Cerebellar nuclear complex (tissue), 1 donor: ENCODE measurements at places on chromosomes 7 and 10.

GRCh38 chr7:3605222-3605621 lies 304.2 kb downstream of the SDK1 start:
- no peak for DNase-seq

DNA sequence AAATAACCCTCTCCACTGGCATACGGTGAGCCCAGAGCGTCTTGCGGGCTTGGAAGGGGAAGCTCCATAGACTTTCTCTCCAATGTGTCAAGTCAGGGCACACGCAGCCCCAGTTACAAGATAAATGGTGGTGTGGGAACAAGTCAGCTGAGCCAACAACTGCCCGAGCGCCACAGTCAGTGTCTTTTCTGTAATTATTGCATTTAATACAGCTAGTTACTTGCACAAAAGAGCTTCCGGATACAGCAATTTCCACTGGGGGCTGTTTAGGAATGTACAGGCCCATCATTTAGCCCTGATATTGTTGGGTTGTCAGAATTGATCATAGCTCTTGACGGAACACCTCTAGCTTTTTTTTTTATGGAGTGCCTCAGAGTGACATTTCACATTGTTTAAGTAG lies 193.5 kb upstream of the SP8 start:
- no peak for DNase-seq

GRCh38 chr10:123011987-123012386 lies 3.2 kb downstream of the ACADSB start:
- DNase-seq, result no peak

GRCh38 chr7:155820788-155821187 lies 8.5 kb upstream of the SHH start:
- no peak for DNase-seq

DNA sequence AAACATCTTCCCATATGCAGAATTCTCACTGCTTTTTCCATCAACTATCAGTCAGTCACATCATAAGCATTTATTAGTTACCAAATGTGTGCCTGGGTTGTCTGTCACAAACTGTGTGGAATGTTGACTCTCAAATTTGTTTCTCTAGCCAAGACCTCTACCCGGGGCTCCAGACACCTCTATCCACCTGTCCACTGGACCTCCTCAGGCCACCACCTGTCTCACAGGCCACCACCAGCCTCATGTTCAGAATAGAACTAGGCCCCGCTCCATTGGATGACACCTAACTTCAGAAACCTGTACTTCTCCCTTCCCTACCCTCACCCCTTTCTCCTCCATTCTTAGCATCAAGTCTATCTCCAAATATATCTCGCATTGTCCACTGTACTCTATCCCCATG lies 176.9 kb downstream of the CHN2 start:
- DNase-seq, result no peak

GRCh38 chr10:59018977-59019376 lies 157.5 kb upstream of the PHYHIPL start:
- DNase-seq, result no peak

DNA sequence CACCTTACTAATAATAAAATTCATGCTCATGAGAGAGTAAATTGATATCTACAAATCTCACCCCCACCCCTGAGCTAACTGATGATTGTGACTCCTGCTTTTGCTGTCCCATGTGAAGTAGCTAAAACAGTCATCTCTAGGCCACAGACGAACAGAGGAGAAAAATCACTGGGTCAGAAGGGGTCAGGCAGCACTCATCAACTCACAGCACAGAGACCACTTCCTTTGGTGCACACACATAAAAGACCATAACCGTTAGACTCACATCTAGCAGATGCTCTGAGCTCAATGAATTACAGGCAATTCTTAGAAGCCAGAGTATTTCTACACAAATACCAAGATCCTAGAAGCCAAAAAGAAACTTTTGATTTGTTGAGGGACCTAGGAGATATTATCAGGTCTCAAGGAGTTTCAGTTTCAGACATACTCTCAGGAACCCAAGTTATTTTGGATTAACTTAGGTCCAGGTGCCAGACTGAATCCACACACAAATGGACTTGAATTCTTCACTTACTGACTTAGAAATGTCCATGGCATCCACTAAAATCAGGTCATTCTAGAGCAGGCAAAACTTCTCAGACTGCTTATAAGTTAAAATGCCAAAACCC lies 65.0 kb upstream of the TES start:
- DNase-seq, result no peak

- no peak for DNase-seq
These were observed 22.5 kb downstream of the ST8SIA6 start for GRCh38 chr10:17431871-17432311.

- DNase-seq, result peak; percentile 16
These were observed 4.7 kb downstream of the MYL10 start for GRCh38 chr7:101624246-101625001.

- no peak for DNase-seq
These were observed 6.8 kb upstream of the OPALIN start for GRCh38 chr10:96365571-96365970.

- no peak for DNase-seq
These were observed 41.2 kb downstream of the ZCCHC24 start for GRCh38 chr10:79404231-79404609.

- no peak for DNase-seq
These were observed 1.9 kb upstream of the HSPA12A start for GRCh38 chr10:116744163-116744753.

GRCh38 chr10:132992433-132993215 lies 50.3 kb upstream of the CFAP46 start:
- no peak for DNase-seq

GRCh38 chr10:80542652-80543318 lies 5.1 kb downstream of the SH2D4B start:
- DNase-seq, result no peak
